ENCODE measurements at places on chromosomes 13 and 19.

DNA sequence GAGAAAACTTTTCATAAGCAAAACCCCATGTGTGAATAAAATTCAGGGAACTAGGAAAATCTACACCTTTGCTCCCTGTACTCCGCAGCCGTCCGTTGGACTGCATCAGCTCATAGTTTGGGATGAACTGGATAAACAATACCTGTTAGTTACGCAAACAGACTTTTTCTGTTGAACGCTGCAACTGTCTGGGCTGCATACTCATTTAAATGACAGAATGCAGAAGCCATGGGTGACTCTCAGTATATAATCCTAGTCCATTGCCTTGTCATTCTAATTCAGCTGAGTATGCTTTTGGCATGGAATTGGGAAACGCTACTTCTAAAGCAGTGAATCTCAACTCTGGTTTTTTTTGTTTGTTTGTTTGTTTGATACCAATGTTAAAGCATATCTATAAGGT is 151.6 kb downstream of the SLITRK1 start:
- DNase-seq: no peak

DNA sequence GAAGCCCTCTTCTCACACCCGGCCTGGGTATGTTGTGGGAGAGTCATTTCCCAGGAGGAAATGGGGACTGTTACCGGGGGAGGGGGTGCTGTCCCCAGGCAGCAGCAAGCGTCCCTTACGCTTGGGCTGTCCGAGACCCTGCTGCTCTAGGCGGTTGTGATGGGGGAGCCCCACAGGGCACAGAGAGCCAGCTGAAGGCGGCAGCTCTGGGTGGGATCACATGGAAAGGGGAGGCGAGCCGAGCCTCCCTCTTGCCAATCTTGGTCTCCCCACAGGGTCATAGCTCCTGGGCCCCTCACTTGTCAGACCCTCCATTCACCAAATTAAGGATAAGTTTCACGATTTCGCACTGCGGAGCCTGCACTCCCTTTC is 22.0 kb downstream of the EPN1 start:
- DNase-seq: no peak

DNA sequence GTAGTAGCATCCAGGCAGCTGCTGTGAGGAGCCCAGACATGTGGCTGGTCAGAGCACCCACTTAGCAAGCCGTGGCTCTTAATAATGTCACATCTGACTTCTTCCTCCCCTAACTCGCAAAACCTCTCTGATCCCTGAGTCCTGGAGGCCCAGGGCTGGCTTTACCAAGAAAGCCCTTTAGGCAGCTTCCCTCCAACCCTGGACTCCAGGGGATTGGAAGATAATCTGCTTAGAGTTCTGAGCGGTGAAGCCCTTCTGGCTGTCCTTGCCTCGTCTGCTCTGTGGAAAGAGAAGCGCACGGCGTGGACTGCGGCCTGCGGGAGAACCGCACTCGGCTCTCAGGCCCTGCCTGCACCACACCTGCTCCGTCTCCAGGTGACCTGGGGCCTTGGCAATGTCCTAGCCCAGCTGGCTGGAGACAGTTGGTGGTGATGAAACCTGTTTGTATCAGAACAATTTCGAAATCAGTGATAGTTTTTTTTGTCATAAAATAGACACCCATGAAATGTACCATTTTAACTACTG is 64.5 kb upstream of the MCF2L start:
- no peak for DNase-seq

- peak; percentile 70 for DNase-seq
Observed at GRCh38 chr19:14369399-14370168, 11.7 kb upstream of the ADGRE5 start.

DNA sequence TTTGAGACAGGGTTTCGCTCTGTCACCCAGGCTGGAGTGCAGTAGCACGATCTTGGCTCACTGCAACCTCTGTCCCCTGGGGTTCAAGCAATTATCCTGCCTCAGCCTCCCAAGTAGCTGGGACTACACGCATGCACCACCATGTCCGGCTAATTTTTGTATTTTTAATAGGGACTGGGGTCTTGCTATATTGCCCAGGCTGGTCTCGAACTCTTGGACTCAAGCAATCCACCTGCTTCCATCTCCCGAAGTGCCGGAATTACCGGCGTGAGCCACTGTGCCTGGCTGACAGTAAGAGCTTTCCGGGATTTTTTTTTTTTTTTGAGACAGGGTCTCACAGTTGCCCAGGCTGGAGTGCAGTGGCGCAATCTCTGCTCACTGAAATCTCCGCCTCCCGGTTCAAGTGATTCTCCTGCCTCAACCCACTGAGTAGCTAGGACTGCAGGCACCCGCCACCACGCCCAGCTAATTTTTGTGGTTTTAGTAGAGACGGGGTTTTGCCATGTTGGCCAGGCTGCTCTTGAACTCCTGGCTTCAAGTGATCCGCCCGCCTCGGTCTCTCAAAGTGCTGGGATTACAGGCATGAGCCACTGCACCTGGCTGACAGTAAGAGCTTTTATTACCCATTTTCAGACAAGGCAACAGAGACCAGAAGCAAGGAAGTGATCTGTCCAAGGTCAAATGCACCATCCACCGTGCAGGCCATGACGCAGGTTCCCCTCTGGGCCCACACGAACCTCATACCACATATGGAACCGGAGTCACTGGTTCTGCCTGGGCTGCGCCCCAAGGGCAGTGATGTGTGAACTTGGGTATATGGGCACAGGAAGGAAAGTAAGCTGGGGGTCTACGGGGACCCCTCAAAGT is 21.0 kb downstream of the RFX1 start:
- DNase-seq: no peak

DNA sequence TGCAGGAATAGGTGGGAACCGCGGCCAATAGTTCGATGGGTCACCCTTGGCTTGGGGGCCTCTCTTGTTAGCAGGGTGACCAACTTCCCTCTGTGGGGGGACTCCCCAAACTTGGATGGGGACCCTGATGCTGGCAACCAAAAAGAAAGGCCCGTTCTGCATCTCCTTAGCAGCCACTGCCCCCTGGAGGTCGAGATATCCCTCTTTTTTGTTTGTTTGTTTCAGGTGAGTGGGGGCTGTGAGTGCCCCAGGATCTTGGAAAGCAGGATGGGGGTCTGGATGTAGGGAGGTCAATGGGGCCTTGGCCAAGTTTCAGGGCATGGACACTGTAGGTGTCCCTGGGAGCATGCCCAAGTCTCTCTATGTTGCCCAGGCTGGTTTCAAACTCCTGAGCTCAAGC is 7.7 kb upstream of the CRTC1 start:
- DNase-seq: no peak

DNA sequence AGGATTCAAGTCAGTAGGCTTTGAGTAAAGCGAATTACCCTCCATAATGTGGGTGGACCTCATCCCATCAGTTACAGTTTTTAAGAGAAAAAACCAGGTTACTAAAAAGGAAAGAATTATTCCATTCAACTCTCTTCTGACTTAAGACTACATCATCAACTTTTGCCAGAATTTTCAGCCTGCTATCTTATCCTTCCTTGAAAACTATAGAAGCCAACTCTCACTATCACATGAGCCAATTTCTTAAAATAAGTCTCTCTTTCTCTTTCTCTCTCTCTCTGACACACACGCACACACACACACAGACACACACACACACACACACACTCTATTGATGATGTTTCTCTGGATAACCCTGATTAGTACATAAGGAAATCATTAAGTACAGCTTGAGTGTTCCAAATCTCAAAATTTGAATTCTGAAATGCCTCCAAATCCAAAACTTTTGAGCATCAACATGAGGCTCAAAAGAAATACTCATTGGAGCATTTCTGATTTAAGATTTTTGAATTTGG is 217.0 kb upstream of the PRR20A start:
- DNase-seq: no peak

- DNase-seq: no peak
Observed at GRCh38 chr19:16600824-16601223, 27.2 kb downstream of the MED26 start.
